ENCODE measurements at places on chromosomes 5 and 9.

DNA sequence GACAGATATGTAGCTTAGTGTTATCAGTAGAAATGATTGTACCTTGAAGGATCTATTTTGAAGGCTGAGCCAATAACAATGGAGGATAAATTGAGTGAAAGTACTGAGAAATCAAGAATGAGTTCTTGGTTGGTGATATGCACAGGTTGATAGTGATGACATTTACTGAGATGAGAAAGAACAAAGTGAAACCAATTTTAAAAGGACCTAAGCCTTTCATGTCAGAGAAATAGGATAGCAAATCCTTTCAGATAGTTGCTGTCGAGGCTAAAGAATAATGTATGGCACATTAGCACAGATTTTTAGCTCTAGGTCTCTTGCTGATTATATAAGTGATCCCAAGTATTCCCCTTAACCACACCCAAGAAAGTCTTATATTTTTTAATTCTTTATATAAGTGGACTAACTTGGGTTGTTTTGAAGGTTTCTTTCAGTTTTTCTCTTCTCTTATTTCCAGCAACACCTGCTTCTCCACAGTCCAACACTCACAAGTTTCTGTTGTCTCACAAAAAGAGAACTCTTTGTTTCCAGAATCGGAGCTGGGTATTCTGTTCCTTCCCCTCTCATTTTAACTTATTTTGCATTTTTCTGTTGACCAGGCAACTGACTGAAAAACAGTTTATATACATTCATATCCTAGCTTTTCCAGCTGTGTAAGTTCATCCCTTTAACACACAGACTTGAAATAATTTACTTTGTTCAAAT, 286.9 kb upstream of the ATP10B start:
- DNase-seq: no peak

GRCh38 chr9:120038342-120038741, 541.6 kb downstream of the CDK5RAP2 start:
- DNase-seq: no peak

DNA sequence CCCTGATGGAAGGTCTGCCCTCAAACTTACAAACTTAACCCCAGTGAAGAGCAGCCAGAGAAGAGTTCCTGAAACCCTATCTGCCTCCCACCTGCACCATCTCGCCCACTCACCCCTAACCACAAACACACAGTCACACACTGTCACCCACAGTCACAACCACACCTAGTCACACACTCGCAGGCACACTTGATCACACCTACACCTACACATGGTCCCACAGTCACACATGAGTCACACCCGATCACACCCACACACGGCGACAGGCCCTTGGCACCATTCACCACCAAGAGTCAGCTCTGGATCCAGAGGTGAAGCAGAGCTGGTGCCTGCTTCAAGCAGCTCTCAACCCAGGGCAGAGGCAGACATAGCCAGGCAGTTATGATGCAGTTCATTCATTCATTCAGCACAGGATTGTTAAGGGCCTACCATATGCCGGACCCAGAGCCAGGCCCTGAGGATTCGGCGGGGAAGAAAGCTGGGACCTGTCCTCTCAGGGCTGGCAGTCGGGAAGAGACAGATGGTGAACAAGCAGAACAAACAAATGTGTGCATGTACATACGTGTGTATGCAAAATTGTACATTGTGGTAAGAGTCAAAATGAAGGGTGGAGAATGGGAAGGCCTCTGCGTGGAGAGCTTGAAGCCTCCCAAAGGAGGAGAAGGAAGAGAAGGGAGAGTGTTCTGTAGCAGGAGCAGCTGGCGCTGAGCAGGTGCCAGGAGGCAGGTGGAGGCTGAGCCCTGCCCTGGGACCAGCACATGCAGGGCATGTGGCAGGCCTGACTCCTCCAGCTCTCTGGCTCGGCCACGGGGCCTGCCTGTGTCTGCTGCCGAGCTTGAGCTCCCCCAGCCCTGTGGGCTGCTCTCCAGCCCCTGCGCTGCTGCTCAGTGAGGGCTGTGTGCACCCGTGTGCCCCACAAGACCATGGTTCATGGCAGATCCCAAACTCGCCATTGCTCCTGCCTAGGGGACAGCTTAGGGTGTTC, 6.4 kb downstream of the TSPAN17 start:
- DNase-seq: no peak

DNA sequence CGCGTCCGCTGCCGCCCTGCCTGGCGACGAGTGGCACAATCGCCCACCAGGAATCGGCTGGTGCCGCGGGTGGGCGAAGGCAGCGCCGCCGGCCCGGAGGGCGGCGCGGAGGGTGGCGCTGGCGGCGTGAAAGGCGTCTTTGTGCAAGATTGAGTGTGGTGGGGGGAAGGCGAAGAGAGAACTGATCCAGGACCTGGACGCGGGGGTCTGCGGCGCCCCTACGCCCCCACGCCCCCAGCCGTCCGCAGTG, 4.6 kb upstream of the RGMB start:
- no peak for DNase-seq

DNA sequence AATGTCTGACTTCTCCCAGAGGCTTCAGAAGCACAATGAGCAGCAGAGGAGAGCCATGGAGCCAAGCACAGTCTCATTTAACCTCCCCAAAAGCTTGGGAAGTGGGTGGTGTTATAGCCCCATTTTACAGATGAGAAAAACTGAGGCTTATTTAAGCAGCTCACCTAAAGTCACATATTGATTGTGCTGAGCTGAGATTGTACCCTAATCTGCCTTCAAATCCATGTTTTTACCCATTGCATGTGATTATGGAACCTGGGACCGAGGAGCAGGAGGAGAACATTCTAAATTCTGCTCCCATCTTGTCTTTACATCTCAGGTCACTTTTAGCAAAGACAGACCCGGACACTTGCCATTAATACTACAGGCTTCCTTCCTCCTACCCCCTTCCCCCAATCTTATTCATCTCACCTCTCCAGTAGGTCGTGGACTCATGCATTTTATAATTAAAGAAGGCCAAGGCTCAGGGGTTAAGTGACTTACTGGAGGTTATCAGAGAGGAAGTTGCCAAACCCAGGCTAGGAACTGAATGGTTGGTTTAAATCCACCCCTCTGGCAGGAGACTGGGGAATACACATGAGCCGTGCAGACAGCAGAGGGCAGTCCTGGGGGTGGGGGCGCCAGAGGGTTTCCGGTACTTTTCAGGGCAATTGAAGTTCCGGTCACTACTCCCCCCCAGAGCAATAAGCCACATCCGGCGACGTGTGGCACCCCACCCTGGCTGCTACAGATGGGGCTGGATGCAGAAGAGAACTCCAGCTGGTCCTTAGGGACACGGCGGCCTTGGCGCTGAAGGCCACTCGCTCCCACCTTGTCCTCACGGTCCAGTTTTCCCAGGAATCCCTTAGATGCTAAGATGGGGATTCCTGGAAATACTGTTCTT, 51.0 kb upstream of the IL17B start:
- no peak for DNase-seq

GRCh38 chr5:52808316-52808901, 20.7 kb downstream of the ITGA1 start:
- DNase-seq: no peak

GRCh38 chr9:135896626-135897025, 10.7 kb downstream of the CAMSAP1 start:
- DNase-seq: no peak

- DNase-seq: no peak
Measured at GRCh38 chr9:7053903-7054302, 296.1 kb downstream of the KDM4C start.

- no peak for DNase-seq
Measured at GRCh38 chr5:152689250-152689711, 284.2 kb upstream of the NMUR2 start.

DNA sequence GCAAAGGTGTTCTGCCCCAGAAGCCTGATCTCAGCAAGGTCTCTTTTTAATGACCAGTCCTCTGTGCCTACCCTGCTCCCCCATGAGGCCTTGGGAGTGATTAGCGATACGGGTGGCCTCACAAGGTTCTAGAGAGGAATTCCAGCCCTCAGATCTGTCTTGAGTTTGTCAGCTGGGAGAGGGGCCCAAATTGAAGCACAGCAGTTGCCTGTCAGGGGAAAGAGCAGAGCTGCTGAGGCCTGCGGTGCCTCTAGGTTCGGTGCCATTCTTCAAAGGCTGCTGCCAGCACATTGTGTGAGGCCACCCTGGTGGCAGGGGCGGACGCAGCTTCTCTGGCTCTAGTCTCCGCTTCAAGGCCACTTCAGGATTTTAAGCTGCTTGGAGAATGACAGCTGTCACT, 85.7 kb upstream of the GRIA1 start:
- no peak for DNase-seq

DNA sequence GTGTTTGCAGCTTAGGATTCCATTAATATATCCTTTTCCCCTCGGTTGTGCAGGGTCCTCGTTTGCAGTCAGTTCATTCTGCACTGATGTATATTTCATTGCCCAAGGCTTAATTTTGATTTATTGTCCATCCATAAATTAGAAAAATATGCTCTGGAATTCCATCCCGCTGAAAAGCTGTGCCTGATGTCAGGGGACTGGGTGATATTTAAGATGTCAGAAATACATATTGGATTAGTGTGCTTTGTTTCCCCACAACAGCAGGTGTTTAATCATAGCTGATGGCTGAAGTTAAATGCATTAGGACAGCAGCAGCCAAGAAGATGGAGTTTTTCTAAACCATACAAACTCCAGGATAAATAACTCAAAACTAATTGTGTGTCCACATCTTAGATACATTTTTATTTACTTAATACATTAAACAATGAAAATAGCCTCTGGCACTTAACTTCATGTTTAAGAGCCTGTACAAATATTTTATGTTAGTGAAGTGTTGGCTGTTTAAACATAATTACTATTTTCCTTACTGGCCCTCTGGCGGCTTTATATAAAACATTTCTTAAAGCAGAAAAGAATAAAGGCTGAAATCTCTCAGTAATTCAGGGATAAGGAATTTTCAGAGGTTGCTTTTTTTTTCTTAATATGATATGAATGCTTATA, 170.4 kb upstream of the TBCA start:
- no peak for DNase-seq

- no peak for DNase-seq
Measured at GRCh38 chr5:60776343-60776742, 67.7 kb downstream of the ELOVL7 start.

- DNase-seq: no peak
Measured at GRCh38 chr5:152092580-152092979, 167.9 kb upstream of the GLRA1 start.

DNA sequence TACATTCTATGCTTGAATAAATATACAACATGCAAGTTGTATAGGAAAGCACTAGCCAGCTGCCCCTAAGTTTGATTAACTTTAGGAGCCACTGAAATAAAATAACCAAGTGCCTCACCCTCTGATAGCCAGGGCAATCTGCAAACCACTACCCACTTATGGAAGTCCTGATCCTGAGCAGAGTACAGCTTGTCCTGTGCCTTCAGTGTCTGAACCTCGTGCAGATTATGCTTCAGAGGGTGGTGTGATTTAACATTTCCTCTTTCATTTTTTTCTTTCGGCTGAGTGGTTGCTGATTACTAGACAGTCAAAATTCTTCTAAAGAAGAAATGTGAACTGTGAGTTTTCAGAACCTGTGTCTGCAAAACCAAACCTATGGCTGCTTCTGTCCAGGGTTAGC, 327.7 kb downstream of the PIK3R1 start:
- no peak for DNase-seq

DNA sequence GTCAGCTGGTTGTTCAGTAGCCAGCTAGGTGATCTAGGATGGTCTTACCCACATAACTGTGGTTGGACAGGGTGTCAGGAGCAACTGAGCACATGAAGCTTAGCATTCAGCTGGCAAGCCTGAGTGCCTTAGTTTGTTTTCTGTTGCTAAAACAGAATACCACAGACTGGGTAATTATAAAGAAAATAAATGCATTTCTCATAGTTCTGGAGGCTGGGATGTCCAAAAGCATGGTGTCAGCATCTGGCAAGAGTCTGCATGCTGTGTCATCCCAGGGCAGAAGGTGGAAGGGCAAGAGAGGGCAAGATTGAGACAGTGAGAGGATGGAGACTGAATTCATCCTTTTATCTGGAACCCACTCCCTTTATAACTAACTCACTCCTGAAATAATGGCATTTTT, 921.5 kb downstream of the TLE4 start:
- no peak for DNase-seq

GRCh38 chr5:153629027-153629895, 138.8 kb downstream of the GRIA1 start:
- no peak for DNase-seq

GRCh38 chr9:133935328-133936005, 56.7 kb downstream of the VAV2 start:
- DNase-seq: no peak

GRCh38 chr9:30722065-30722464, 1662.4 kb upstream of the ACO1 start:
- DNase-seq: no peak

DNA sequence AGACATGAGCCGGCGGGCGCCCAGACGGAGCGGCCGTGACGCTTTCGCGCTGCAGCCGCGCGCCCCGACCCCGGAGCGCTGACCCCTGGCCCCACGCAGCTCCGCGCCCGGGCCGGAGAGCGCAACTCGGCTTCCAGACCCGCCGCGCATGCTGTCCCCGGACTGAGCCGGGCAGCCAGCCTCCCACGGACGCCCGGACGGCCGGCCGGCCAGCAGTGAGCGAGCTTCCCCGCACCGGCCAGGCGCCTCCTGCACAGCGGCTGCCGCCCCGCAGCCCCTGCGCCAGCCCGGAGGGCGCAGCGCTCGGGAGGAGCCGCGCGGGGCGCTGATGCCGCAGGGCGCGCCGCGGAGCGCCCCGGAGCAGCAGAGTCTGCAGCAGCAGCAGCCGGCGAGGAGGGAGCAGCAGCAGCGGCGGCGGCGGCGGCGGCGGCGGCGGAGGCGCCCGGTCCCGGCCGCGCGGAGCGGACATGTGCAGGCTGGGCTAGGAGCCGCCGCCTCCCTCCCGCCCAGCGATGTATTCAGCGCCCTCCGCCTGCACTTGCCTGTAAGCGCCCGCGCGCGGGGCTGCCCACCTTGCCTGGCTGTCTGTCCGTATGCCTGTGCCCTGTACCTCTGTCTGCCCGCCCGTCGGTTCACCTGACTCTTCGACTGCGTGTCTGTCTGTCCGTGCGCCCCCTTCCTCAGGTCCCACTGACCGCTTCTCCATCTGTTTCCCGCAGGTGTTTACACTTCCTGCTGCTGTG, 412 bp downstream of the FGF18 start:
- no peak for DNase-seq

DNA sequence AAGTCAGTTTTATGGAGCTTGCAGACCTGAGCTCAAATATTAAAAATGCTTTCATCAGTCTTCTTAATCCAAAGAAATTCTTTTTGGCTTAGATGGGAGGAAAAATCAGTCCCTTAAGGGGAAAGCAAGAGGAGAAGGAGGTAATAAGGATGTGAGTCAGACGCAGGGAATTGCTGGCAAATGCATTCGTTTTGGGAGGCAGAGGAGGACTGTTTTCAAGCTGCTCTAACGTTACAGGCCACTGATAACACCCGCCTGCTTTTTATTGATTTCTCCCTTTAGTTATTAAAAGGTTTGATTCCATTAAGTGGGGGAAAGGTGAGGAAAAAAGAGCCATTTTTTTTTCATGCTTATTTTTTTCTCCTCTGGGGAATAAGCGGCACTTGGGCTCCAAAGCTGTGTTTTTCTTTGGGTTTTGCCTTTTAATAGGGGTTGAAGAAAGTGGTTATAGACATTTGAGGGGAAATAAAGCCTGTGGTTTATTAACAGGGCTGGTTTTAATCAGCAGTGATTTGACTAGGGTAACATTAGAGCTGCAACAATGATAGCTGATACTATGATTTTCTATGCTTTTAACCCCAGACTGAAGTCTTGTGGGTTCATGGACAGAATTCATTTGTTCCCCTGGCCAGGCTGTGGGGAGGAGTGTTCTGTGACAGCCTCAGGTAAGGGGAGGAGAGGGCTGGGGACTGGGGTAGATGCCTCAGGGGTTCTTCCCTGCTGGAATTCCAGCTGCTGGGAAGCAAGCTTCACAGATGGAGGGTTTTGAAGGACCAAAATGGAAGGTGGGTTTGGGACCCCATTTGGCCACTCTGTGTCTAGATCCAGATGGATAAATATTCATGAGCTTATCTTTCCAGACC, 225.2 kb downstream of the GAS1 start:
- DNase-seq: no peak
